ENCODE measurements at places on chromosomes 7 and 10.

DNA sequence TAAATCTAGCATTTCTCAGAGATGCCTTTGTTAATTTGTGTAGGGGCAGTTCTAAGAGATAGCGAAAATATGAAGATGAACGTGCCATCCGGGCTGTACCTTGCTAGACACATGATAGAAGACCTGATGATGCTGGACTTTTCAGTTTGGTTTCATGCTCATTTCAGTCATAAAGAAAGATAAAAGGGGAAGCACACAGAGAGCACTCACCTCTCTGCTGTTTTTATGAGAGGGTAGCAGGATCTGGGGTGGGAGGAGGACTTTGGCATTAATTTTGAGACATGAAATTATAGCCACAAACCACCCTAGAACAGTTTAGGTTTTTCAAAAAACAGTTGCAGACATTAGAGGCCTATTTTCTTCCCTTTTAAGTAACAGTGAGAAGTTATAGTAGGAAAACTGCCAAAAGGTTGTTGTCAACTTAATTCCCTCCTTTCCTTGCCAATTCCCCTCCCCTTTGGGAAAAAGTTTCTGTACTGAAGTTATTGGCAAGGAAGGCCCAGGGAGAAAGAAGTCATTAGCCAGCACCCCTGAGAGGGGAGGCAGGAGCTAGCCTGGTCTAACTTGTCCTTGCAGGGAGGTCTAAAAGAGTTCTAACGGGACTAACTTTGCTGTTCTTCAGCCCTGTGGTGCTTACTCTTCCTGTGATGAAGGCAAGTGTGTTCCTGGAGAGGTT is 2.6 kb downstream of the ST7 start:
- no peak for DNase-seq

DNA sequence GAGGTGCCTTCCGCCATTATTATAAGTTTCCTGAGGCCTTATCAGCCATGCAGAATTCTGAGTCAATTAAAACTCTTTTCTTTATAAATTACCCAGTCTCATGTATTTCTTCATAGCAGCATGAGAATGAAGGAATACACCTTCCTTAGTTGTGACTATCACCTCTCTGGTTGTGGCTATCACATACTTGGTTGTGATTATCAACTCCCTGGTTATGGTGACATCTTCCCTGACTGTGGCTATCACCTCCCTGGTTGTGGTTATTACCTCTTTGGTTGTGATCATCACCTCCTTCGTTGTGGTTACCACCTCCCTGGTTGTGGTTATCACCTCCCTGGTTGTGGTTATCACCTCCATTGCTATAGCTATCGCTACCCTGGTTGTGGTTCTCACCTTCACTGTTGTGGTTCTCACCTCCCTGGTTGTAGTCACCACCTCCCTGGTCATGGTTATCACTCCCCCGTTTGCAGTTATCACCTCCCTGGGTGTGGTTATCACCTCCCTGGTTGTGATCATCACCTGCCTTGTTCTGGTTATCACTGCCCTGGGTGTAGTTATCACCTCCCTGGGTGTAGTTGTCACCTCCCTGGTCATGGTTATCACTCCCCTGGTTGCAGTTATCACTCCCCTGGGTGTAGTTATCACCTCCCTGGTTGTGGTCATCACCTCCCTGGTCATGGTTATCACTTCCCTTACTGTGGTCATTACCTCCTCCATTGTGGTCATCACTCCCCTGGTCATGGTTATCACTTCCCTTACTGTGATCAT is 105.9 kb downstream of the GPR26 start:
- no peak for DNase-seq

DNA sequence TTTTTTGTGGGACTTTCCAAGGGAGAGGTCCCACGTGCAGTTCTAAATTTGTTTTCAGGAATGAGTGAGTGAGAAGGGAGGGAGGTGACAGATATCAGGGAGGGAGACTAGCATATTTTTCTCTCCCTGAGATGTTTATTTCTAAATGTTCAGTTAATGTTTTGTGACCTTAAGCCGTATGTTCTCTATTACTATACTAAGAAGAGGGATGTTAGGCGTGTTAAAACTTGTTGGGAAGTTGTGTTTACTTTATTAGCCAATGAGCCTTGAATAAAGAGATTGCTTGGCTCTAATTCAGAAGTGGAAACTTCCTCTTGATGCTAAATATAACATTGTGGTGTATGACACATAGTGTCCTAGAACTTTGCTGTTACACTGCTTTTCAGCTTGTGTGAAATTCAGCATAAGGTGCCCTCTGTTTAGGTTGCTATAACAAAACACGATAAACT is 37.3 kb downstream of the DNAH11 start:
- DNase-seq, result peak; percentile 8

DNA sequence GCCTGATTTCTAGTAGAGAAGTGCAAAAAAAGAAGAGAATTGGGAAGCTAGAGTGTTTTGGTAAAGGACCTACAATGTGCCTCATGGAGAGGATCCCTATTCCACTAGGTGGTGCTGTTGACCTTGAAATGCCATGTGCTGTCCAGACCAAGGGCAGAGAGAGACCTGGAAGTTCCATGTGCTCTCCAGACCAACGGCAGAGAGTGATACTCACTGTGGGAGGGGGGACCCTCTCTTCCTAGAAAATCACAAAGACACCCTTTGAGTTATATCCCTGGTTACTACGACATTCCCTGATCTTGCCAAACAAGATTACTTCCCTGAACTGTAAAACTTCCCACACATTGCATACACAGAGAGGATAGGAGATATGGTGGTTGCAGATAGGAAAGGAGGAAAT is 212.7 kb upstream of the ZNF804B start:
- no peak for DNase-seq

GRCh38 chr7:142381727-142382390 is 124.0 kb upstream of the PRSS58 start:
- DNase-seq, result no peak

DNA sequence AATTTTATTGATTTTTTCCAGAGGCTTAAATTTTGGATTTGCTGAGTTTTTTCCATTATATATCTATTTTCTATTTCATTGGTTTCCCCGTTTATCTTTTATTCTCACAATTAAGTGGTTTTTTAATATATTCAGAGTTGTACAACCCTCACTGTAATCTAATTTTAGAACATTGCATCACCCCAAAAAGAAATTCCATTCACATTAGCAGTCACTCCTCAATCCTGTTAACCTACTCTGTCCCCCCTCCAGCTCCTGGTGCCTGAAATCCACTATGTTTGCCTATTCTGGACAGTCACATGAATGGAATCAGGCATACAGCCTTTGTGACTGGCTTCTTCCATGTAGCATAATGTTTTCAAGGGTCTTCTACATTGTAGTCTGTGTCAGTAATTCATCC is 55.8 kb upstream of the ITGA8 start:
- DNase-seq, result no peak

DNA sequence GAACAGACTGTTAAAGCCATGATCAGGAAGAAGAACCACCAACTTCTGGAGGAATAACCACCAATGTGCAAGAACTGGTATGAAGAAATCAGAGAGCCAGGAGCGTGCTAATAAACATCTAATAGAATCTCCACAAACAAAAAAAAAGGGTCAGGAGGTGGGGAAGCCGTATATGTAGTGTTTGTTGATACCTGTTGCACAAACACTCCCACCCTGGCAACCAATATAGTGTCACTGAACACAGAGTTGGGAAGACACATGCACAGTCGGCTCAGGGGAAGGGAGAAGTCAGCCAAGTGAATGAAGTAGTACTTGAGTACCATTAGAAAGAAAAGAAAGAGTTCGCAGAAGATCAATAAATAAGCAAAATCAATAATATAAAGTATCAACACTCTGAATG is 400.1 kb downstream of the PARD3 start:
- DNase-seq, result no peak

DNA sequence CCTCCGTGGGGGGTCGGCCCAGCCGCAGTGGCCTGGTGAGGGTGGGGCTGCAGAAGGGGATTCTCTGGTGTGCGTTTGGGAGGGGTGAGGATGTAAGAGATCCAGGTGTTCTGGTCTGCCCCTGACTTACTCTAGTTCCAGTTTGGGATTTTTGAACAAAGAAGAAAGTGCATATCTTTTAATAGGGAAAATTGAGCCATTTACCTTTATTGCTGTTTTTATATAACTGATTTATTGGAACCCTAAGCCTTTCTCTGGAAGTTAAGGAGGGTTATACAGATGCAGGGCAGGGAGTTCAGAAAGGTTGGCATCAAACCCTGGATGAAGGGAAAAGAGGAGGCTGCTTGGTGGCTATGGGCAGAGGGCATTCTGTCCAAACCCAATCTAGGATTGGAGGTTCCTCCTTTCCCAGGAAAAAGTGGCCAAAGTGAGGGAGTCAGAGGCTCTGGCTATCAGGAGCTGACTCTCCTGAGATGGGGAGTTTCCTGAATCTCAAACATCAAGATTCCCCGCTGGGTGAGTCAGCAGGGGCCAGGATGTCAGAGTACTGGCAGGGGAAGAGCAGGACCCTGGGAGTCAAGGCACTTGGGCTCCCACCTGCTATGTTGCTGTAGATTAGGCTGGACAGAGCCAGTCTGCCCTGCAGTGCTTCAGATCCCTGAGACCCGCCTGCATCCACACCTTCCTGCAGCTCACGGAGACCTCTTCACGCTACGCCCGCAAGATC is 67.5 kb downstream of the CLIP2 start:
- DNase-seq, result no peak

- DNase-seq, result no peak
Measured at GRCh38 chr10:132386419-132386831, 10.6 kb upstream of the PWWP2B start.

GRCh38 chr10:122567056-122567660 is 6.6 kb downstream of the DMBT1 start:
- no peak for DNase-seq

DNA sequence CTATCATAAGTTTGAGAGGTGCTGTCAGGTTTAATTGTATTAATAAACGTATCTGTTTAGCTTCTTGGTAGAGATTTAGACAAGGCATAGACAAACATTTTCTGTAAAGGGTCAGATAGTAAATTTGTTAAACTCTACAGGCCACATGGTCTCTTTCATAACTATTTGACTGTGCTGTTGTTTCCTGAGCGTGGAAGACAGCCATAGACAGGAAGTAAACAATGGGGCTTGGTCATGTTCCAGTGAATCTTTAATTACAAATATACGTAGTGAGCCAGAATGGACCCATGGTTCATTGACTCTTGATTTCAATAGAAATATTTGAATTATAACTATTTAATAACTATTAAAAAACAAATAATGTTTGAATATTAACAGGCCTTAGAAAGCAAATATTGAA is 451.1 kb downstream of the SH2D4B start:
- no peak for DNase-seq

- DNase-seq, result no peak
Measured at GRCh38 chr7:157475601-157476000, 138.8 kb downstream of the DNAJB6 start.

DNA sequence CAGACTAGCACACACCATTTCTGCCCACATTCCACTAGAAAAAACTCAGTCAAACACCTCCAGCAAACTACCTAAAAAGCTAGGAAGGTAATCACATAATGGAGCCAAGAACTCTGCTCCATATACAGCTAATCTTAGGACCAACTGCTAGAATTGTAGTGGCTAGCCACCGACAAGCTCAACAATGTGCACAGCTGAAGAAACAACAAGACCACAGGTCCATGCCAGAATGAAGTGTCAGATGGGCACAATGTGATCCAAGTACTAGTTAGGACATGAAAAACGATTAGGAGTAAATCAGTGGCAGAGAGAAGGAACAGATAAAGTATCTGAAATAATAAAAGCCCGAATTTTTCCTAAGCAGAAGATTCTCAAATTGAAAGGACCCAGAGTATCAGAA is 38.6 kb downstream of the TMEM106B start:
- no peak for DNase-seq

- DNase-seq, result no peak
Measured at GRCh38 chr10:91247360-91248111, 27.1 kb downstream of the PCGF5 start.

- DNase-seq, result no peak
Measured at GRCh38 chr10:128416231-128416630, 290.0 kb upstream of the MKI67 start.

DNA sequence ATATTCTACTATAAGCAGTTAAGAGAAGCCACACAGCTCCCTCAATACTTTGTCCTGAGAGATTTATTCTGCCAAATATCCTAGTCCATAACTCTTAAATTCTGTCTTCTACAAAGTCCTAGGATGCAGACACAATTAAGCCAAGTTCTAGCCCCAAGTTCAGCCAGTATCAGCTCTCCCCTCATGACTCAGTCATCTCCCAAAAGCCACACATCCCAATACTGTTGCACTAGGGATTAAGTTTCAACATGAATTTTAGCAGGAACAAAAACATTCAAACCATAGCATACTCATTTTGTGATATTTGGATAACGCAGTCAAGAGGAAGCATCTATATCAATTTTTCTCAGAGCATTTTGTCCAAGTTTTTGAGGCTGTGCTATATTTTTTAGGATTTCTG is 277.4 kb downstream of the FZD1 start:
- DNase-seq, result no peak

DNA sequence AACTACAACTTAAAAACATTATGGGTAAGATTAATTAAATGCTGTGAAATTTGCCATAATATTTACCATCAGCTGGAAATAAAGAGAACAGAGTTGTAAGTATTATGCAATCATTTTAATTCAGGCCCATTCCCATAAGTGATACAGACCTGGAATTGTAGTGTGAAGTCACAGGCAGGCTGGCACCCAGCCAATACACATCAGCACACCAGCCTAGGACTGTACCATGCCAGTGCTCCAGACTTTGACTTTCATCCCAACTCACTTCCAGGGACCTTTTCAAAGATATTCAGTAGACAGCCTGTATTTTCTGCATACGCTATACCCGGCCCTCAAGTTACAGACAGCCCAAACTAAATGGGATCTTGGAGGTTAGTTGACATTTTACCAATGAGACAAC is 143.3 kb downstream of the TES start:
- no peak for DNase-seq

DNA sequence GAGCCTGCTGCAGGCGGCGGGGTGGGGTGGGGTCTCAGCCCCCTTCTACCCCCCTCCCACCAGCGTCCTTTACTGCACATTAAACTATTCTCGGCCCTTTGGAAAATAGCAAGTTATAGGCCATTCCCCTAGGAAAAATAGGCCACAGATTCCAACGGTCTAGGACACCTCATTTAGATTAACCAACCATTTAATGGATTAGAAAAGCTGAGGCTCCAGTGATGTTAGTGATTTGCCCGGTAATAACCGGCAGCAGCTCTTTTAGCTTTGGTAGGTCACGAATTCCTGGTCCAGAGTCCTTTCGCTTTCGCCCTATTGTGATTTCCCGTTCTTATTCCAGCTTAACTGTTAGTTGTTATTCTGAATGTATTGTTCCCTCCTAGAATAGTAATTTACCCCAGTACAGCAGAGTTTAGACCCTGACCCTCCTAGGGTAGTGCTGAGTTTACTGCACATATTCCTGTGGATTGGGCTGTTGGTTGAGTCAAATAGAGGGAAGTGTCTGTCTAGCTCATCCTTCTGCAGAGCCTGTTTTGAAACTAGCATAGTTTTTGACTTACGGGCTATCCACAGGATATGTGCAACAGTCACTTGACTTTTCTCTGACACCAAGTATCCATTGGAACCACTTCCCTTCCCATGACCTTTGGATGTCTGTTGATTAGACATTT is 754 bp downstream of the GSTO1 start:
- peak; percentile 61 for DNase-seq

DNA sequence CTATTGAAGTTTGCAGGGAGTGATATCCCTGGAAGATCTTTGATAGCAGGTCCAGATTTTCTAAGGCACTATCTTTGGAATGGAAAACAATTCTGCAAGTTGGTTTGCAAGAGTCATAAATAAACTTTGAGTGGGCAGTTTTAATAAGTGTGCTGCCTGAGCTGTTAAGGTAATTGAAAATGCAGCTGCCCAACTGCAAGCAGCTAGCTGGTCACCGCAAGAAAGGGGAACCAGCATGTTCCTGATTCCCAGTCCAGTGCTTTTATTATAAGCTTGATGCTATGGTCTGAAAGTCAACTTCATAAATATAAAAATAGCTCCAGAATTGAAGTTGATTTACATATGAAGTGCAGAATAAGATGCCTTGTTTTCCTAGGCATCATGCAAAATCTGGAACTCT is 308.4 kb downstream of the ZNF248 start:
- no peak for DNase-seq
